Activated CD4-positive, CD25-positive, alpha-beta regulatory T cell (primary cell): ENCODE measurements at places on chromosomes 1 and 21.
A peak's percentile ranks its signal among the peaks of the same experiment; 100 is the strongest.

- DNase-seq: no peak
Measured at GRCh38 chr1:72435025-72435424, 152.7 kb upstream of the NEGR1 start.

DNA sequence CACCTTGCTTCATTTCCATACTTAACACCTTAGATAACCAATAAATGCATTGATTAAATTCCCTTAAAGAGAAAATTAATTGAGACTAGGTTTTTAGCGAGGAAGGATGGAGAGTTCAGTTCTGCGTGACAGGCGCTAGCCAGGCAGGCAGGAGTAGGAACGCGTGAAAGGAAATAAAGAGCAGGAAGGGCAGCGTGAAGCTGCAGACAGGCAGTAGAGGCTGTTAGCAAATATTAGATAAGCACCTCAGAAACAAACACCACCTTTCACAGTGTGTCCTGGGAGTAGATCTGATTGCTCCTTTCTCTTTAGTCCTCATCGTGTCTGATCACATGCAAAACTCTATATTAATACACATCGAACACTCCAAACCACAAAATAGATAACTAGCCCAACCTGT, 282.7 kb upstream of the ADGRL2 start:
- no peak for DNase-seq

DNA sequence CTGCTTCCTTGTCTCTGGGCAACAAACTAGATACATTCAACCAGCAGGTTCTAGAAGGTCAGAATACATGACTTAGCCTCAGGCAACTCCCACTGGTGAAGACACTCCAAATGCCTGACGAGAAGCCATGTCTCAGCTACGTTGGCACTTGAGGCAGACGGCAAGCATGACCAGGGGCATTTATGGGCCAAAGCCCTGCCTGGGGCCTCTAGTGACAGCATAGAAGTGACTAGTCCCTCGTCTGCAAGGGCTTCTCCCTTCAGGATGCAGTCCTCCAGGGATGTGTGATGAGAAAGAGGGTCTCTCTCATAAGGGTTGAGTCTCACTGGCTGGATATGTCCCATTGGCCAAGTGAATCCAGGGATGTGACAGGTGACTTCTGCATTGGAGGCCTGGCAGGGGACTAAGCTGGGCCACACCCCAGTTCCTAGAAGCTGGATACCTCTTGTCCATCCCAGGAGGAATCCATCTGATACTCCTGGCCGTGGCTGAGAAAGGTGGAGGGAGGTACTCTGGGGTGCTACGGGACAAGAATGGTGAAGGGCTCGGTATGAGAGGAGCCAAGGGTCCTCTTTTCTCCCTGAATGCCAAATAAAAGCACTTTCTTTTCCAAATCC, 148.6 kb upstream of the HMGB4 start:
- DNase-seq: no peak

GRCh38 chr1:33709783-33710718, 153.8 kb upstream of the HMGB4 start:
- no peak for DNase-seq

DNA sequence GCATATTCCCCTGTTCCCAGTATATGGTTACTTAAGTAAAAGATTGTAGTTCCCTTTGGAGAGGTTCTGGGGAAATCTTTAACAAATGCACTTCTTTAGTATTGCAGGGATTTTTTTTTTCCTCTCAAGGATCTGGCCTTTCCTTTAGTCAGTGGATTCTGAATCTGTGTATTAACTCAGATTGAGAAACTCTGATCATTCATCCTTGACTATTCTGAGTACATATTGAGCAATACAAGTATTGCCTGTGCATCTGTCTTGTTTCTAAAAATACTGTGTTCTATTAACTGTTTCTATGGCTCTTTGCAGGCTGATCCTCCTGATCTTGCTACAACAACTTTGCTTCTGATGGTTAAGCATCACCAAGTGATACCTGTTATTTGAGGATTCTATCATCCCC, 67.8 kb upstream of the FGGY start:
- DNase-seq: no peak

DNA sequence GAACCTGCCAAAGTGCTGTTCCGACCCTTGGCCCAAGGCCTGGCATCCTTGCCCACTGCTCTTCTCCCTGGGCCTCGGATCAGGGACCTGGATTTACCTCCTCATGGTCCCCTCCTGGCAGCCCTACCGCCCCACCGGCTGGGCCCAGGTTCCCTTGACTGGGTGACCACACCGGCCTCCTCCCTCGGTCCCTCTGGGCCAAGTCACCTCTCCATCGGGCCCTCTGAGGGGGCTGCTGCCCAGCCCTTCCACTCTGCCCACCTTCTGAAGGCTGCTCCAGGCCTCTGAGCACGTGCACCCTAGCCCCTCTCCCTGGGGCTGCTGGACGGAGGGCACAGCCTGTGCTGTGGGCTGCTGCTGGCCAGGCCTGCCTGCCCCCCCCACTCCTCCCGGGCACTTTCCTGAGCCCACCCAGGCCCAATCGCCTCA, 9.3 kb upstream of the MMEL1 start:
- no peak for DNase-seq

DNA sequence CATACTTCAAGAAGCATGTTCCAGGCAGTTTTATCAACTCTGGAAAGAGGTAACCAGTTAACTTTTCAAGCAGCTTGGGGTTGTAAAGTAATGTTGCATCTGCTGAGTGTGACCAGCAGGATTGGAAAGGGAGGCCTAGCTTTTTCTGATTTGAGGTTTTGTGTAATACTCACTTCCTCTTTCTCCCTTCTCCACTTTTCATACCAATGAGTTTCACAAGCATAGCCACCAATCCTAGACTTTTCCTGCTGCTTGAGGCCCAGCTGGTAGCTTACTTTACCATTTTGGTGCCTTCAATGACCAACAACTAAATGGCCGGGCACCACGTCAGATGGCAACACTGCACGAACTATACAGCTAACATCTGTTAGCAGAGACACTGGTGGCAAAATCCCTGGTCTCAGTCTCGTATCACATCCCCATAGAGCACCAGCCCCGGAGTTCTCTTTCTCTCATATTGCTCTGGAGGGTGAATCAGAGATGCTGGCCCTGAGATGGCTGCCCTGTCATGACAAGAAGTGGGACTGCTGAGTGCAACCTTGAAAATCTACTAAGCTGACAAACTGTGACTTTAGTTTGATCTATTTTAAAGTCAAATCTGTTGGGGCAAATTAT, 14.8 kb upstream of the GPR88 start:
- DNase-seq: no peak

DNA sequence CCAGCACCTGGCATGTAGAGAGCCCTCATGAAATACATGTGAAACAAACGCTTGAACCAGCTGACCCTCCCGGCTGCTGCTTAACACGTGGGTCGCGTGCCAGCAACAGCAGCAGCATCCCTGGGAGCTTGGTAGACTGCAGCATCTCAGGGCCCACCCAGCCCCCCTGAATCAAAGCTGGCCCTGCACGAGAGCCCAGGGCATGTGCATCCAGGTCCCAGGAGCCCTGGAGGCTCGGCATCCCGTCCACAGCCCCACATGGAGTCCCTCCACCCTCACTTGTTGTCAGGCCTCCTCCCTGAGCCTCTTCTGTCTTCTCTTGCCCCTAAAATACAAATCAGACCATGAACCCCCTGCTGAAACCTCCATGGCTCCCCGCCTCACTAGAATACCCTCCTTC, 123.1 kb downstream of the MATN1 start:
- no peak for DNase-seq

DNA sequence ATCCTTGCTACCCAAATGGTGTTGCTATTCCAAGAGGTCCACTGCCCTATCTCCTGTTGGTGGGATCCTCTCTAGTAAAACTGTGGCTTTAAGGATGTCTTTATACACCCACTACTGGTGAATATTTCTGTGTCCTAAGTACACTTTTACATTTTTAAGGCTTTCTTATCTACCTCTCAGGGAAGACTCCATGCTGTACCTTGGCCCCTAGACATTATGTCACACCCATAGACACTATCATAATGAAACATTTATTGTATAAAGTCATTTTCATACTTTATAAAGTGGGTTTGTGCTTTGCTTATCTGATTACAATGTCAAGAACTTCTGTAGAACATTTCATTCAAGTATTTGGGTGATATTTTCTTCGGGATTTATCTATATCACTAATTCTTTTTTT, 270.3 kb upstream of the SNX7 start:
- DNase-seq: no peak

- no peak for DNase-seq
Measured at GRCh38 chr1:48222501-48223242, at the start of gene SLC5A9. SLC5A9 (plus strand) TSS chr1:48222716; CDS start chr1:48222737, 21 bp downstream.

- DNase-seq: no peak
Measured at GRCh38 chr21:34730756-34731445, 62.1 kb downstream of the CLIC6 start.

- DNase-seq: no peak
Measured at GRCh38 chr1:209435654-209436566, 147.6 kb upstream of the CAMK1G start.

GRCh38 chr1:17125756-17126237, 6.5 kb upstream of the PADI2 start:
- DNase-seq: peak; percentile 63

DNA sequence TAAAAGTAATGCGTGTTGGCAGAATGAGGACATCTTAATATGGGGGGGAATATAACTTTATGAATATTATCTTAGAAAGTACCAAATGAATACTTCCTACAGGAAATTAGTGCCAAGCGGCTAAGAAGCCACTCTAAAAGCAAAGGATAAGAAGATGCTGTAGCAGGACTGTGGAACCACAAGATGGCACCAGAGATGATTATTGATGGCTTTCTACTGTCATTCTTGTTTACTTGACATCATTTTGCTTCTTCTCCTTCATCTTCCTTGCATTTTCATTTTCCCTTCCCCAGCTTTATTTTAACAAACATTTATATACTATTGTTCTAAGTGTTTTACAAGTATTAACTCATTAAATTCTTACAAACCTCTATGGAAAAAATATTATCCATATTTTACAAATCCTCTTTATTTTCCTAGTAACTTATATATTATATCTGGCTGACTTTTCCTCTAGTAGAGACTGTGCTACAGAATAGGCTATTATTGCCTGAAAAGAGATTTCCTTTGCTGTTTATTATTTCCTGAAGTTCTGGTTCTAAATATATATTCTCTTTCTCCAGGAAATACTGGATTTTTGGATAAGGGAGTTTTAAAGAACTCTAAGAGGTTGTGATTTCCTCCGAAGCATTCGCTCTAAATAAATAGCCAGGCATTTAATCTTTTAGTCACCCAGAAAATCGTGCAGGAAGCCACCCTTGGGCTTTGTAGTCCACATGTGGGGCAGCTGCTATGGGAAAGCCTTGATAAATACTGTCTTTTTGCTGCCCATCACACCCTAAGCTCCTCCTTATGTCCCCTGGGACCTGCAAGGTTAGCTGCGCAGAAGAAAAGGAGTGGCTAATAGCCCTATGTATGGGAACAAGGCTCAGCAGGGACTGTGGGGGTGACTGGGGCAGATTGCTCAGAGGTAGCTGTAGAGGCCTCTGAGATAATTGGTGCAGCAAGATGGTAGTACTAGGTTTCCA, 69.8 kb downstream of the TPR start:
- no peak for DNase-seq

- no peak for DNase-seq
Measured at GRCh38 chr1:179794669-179795068, 51.6 kb downstream of the FAM163A start.

DNA sequence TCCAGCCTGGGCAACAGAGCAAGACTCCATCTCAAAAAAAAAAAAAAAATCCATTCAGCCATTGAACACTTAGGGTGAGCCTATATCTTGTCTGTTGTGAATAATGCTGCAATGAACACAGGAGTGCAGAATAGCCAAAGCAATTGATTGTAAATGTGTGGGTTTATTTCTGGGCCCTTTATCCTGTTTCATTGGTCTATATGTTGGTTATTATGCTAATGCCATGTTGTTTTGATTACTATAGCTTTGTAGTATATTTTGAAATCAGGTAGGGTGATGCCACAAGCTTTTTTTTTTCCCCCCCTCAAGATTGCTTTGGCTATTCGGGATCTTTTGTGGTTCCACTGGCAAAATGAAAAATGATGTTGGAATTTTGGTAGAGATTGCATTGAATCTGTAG, 167.5 kb downstream of the LBR start:
- DNase-seq: no peak

DNA sequence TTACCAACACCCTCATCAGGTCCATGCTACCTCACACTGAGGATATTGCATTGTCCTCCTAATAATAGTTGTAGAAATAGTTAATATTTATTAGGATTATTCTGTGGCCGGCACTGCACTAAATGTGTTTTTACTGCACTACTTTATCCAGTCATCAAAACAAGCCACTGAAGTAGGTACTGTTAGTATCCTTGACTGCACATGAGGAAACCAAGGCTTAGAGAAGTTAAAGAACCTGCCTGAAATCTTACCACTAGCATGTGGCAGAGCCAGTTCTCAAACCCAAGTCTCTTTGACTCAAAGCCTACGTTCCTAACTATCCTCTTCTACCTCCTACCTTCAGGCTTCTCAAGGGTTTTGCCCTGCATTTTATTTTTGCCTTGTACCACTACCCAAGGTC, 30.9 kb downstream of the FMO1 start:
- no peak for DNase-seq

- DNase-seq: no peak
Measured at GRCh38 chr21:25964926-25965325, 205.6 kb downstream of the APP start.

DNA sequence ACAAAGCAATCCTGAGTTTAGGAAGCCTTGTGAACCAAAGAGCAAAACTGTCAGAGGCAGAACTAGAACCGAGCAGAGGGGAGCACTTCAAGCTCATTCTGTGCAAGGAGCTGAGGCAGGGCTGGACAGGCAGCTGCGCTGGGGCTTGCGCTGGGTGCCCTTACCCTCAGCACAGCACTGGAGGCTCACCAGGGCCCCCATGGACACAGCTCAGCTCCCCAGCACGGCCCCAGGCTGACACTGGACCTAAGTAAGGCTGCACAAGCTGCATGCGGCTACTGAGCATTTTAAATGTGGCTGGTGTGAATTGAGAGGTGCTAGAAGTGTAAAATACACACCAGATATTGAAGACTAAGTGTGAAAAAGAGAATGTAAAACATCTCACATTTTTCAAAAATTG, 22.1 kb downstream of the TMEM63A start:
- no peak for DNase-seq

DNA sequence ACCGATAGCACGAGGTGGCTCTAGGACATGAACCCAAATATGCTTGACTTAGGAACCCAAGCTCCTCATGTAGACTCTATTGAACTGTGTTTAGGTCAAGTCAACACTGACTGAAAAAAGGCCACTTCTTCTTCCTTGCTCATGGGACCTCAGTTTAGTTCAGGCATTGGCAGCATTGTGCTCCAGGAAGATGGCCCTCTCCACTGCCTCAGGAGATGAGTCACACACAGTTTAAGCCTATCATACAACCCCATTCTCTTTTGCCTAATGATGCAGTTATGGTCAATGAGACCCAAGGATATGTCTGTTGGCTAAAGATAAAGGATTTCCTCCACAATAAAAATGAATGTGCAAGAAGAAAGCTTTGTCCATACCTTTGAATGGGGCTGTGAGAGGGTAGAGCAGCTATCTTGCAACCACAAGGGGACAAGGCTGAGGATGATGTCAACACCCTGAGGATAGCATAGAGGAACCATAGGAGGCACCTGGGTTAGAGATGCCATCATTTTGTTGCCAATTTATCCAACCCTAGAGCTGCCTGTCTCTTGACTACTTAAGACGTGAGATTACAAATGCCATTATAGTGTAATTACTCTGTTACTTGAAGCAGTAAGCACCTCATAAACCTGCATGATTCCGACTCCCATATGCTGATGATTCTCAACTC, 3.0 kb upstream of the TRIM63 start:
- no peak for DNase-seq

- no peak for DNase-seq
Measured at GRCh38 chr1:6419804-6420453, at the start of gene HES2. HES2 (minus strand) TSS chr1:6419919; CDS start chr1:6419820, 99 bp downstream.
